ENCODE measurements at places on chromosomes 7 and 10. TPM values are rescaled to one million over a fixed set of nuclear protein-coding genes. Genes with fewer than 3 reads are reported as not detected.

GRCh38 chr10:98349508-98349922 lies 65.5 kb downstream of the PYROXD2 start:
- H3K27ac ChIP-seq, result no peak overlapping the region
- H3K36me3 ChIP-seq, result no peaks in the 10 kb centered on the region
- no peaks in the 10 kb centered on the region for H3K4me1 ChIP-seq
- H3K27me3 ChIP-seq, result no peaks in the 10 kb centered on the region
- H3K4me3 ChIP-seq, result no peak overlapping the region

- peak; percentile 94 for DNase-seq
- no peaks in the 10 kb centered on the region for H3K36me3 ChIP-seq
- peaks cover 41% of the 10 kb centered on the region for H3K4me1 ChIP-seq
Measured at GRCh38 chr10:101012525-101013364, 13.1 kb downstream of the LZTS2 start.

GRCh38 chr7:229184-229964 lies 37.0 kb downstream of the FAM20C start:
- peak; percentile 52 for DNase-seq
- peaks cover 16% of the 10 kb centered on the region for H3K36me3 ChIP-seq
- peaks cover 66% of the 10 kb centered on the region for H3K4me1 ChIP-seq
- peak overlapping the region; percentile 81 for H3K27ac ChIP-seq
- H3K27me3 ChIP-seq, result no peaks in the 10 kb centered on the region

GRCh38 chr10:114911801-114912469 lies 26.1 kb upstream of the TRUB1 start:
- H3K27ac ChIP-seq, result no peak overlapping the region
- H3K36me3 ChIP-seq, result no peaks in the 10 kb centered on the region
- no peaks in the 10 kb centered on the region for H3K27me3 ChIP-seq
- no peak for DNase-seq
- H3K4me1 ChIP-seq, result no peaks in the 10 kb centered on the region
- no peak overlapping the region for H3K4me3 ChIP-seq

- DNase-seq, result no peak
- H3K36me3 ChIP-seq, result no peaks in the 10 kb centered on the region
- no peak overlapping the region for H3K27ac ChIP-seq
- no peaks in the 10 kb centered on the region for H3K27me3 ChIP-seq
- no peak overlapping the region for H3K4me3 ChIP-seq
Measured at GRCh38 chr10:67663449-67664087, 32.4 kb downstream of the CTNNA3 start.

GRCh38 chr7:34333184-34333583 lies 324.8 kb upstream of the NPSR1 start:
- no peaks in the 10 kb centered on the region for H3K36me3 ChIP-seq
- no peak overlapping the region for H3K4me3 ChIP-seq
- DNase-seq, result no peak
- no peaks in the 10 kb centered on the region for H3K27me3 ChIP-seq
- H3K27ac ChIP-seq, result no peak overlapping the region
- H3K4me1 ChIP-seq, result no peaks in the 10 kb centered on the region

DNA sequence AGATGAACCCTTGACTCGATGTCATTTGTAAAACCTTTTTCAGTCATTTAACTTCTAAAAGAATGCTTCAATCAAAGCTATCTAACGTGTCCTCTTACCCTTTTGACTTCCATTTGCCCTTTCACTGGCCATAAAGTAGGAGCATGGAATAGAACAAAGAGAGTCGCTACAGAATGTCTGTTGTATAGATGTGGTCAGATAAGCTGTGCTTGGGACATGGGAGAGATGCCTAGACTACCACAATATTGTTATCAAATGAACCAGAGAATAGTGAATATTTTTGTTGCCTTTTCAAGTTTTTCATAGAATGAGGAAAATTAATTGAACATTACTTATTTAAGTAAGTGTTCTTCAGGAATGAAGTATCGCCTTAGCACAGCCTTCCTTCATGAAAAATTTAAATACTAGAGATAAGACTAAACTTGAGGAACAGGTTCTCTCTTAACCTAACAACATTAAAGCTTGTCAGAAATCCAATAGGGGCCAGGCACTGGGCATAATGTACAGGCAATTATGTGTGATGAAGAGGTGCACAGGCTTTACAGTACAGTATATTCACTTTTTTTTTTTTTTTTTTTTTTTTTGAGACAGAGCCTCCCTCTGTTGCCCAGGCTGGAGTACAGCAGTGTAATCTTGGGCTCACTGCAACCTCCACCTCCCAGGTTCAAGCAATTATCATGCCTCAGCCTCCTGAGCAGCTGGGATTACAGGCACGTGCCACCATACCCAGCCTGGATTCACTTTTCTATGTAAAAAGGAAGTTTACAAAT lies 7.5 kb upstream of the KMT2E start:
- H3K36me3 ChIP-seq, result no peaks in the 10 kb centered on the region
- DNase-seq, result peak; percentile 61
- H3K27ac ChIP-seq, result peak overlapping the region; percentile 99
- H3K27me3 ChIP-seq, result no peaks in the 10 kb centered on the region

- H3K36me3 ChIP-seq, result no peaks in the 10 kb centered on the region
- DNase-seq, result no peak
- H3K27ac ChIP-seq, result no peak overlapping the region
- H3K4me1 ChIP-seq, result peaks cover 20% of the 10 kb centered on the region
- no peaks in the 10 kb centered on the region for H3K27me3 ChIP-seq
Measured at GRCh38 chr7:74010407-74010806, 17.6 kb upstream of the ELN start.

GRCh38 chr10:132307823-132308586 lies at the start of gene STK32C:
STK32C (minus strand) TSS chr10:132307950; CDS start chr10:132307833, 117 bp downstream.
- H3K4me1 ChIP-seq, result peaks cover 13% of the 10 kb centered on the region
- H3K27ac ChIP-seq, result peak within 1 kb of the TSS; percentile 88
- peak within 1 kb of the TSS; percentile 97 for H3K4me3 ChIP-seq
- peaks cover 33% of the 10 kb centered on the region for H3K27me3 ChIP-seq
- no peaks in the 10 kb centered on the region for H3K36me3 ChIP-seq

DNA sequence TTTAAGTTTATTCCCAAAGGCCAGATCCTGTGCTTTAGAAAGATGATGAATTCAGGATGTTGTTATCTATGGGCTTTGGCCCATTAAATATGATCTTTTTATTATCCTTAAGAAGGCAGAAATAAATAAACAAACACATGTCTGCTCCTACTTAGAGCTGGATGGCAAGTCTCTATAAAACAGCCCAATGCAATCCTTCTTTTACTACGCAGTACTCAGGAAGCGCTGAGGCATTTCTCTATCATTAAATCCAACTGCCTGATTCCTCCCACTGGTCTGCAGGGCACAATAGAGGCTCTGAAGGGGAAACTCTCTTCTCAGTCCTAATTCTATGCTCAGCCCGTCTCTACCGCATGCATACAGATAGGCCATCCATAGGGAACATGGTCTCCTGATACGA lies 144.5 kb upstream of the TMEM72 start:
- H3K4me3 ChIP-seq, result no peak overlapping the region
- H3K27me3 ChIP-seq, result no peaks in the 10 kb centered on the region
- H3K27ac ChIP-seq, result no peak overlapping the region
- no peak for DNase-seq
- H3K36me3 ChIP-seq, result no peaks in the 10 kb centered on the region

GRCh38 chr10:128046156-128046952 lies 79.9 kb downstream of the MKI67 start:
- H3K27ac ChIP-seq, result peak overlapping the region; percentile 77
- no peaks in the 10 kb centered on the region for H3K36me3 ChIP-seq
- no peak for DNase-seq
- H3K4me1 ChIP-seq, result peaks cover 25% of the 10 kb centered on the region
- no peaks in the 10 kb centered on the region for H3K27me3 ChIP-seq

DNA sequence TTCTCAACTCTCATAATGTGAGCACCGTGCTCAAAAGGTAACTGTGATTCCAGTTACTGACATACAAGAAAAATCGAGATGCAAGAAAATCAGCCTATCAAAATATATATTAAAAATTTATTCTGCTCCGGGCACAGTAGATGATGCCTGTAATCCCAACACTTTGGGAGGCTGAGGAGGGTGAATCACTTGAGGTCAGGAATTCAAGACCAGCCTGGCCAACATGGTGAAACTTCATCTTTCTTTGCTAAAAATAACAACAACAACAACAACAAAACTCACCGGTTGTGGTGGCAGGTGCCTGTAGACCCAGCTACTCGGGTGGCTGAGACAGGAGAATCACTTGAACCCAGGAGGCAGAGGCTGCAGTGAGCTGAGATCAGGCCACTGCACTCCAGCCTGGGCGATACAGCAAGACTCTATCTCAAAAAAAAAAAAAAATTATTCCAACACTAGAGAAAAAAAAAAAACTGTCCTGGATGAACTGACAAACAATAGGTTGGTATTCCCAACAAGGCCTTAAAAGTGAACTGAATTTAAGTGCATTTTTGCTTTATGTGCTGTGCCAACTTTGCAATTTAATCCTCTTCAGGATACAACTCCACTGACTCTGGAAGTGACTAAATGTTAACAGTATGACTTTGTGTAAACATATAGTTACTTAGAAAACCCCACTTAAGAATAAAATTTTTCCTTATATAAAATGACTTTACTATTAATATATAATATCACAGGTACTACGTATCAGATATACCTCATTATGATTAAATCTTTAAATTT lies 51.1 kb downstream of the JMJD1C start:
- H3K27me3 ChIP-seq, result no peaks in the 10 kb centered on the region
- H3K27ac ChIP-seq, result no peak overlapping the region

GRCh38 chr10:94097656-94098055 lies 103.9 kb downstream of the PLCE1 start:
- no peaks in the 10 kb centered on the region for H3K36me3 ChIP-seq
- no peak for DNase-seq
- peaks cover 10% of the 10 kb centered on the region for H3K4me1 ChIP-seq
- H3K27ac ChIP-seq, result no peak overlapping the region
- H3K4me3 ChIP-seq, result no peak overlapping the region
- no peaks in the 10 kb centered on the region for H3K27me3 ChIP-seq

DNA sequence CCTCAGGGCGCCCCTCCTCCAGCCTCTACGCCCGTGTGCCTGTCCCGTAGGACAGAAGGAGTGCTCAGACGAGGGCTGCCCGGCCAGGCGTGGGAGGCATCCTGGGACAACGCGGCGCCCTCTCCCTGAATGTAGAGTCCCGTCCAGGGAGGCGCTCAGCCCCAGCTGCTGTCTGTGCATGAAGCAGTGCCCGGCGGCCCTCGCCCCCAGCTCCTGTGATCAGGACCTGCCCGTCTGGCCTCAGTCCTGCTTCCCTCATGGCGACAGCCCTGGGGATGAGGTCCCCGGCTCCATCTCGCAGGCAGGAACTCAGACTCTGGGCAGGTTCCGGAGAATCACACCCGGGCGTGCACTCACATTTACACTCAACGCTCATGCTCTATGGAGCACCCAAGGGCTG lies 24.9 kb upstream of the UTF1 start:
- H3K4me1 ChIP-seq, result no peaks in the 10 kb centered on the region
- H3K36me3 ChIP-seq, result no peaks in the 10 kb centered on the region
- no peaks in the 10 kb centered on the region for H3K27me3 ChIP-seq
- no peak overlapping the region for H3K4me3 ChIP-seq
- H3K27ac ChIP-seq, result no peak overlapping the region
- no peak for DNase-seq

Gene AKR1C4
- not detected for total RNA-seq

DNA sequence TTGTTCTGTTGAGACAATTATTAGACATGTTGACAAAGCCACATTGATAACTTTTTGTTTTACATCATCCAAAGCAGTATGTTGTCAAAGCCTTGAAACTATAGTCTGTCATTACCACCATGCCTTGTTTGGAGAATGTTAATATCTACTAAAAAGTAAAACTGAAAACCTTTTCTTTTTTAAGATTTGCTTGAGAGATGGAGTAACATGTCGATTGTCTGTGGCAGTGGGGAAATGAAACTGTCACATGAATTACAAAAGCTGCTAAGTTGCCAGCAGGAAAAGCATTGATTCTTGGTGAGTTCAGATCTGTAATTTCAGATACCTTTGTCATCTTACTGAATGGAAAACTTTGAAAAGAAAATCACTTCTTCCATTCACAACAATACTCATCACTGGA lies 69.1 kb downstream of the TFPI2 start:
- DNase-seq, result no peak
- no peak overlapping the region for H3K27ac ChIP-seq
- no peaks in the 10 kb centered on the region for H3K4me1 ChIP-seq
- no peak overlapping the region for H3K4me3 ChIP-seq
- H3K36me3 ChIP-seq, result no peaks in the 10 kb centered on the region

DNA sequence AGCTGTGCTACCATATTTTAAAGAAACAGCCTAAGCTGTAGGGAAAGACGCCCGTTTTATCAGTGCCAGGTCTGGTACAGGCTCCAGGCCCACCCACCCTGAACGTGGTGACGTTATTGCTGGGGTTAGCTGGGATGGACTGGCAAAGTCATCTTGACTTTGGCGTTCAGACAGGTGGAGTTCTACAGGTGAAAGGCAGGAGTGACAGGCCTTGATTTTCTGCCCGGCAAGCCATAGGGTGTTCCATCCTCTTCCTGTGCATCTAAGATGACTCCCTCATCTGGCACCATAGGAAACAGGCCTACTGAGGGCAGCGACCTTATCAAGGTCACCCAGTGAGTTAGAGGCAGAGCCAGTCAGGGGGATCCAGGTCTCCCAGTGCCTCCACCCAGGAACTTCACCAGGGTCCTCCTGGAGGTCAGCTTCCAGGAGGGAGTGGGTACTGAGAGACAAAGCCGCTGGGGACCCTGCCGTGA lies 41.6 kb downstream of the HK1 start:
- peak overlapping the region; percentile 72 for H3K4me3 ChIP-seq
- H3K36me3 ChIP-seq, result no peaks in the 10 kb centered on the region
- H3K27ac ChIP-seq, result peak overlapping the region; percentile 94
- no peaks in the 10 kb centered on the region for H3K27me3 ChIP-seq
- no peak for DNase-seq

GRCh38 chr10:21347043-21347784 lies 178.3 kb downstream of the SKIDA1 start:
- H3K27me3 ChIP-seq, result no peaks in the 10 kb centered on the region
- H3K27ac ChIP-seq, result no peak overlapping the region
- no peak for DNase-seq
- no peaks in the 10 kb centered on the region for H3K4me1 ChIP-seq
- H3K4me3 ChIP-seq, result no peak overlapping the region
- H3K36me3 ChIP-seq, result no peaks in the 10 kb centered on the region

Gene SPDYE8
- 0.18 TPM for total RNA-seq

DNA sequence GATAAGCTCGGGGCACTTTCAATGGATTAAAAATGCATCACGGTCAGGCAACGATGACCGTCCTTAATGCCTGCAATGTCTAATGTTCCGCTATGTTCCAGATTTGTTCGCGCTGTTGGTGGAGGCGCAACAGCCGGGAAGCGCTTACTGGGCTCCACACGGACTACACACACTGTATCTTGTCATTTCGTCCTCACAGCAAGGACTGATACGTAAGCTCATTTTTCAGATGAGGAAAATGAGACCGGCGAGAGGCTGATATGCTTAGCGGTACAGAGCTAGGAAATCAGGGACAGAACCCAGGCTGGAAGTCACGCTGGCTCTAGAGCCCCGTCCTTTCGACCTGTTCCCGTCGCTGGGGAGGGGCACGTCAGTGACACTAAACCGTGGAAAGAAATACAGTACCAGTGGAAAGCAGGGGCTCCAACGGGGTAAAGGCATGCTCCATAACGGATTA lies 670 bp downstream of the TPK1 start:
- H3K4me3 ChIP-seq, result peak overlapping the region; percentile 87
- H3K27me3 ChIP-seq, result no peaks in the 10 kb centered on the region
- no peaks in the 10 kb centered on the region for H3K36me3 ChIP-seq
- peak; percentile 35 for DNase-seq
- H3K27ac ChIP-seq, result peak overlapping the region; percentile 94
- H3K4me1 ChIP-seq, result no peaks in the 10 kb centered on the region

Gene ZNF503
- 5.0 TPM for total RNA-seq

Gene CALHM1
- total RNA-seq, result not detected
